ENCODE measurements at places on chromosomes 6 and 20.
A peak's percentile ranks its signal among the peaks of the same experiment; 100 is the strongest.

DNA sequence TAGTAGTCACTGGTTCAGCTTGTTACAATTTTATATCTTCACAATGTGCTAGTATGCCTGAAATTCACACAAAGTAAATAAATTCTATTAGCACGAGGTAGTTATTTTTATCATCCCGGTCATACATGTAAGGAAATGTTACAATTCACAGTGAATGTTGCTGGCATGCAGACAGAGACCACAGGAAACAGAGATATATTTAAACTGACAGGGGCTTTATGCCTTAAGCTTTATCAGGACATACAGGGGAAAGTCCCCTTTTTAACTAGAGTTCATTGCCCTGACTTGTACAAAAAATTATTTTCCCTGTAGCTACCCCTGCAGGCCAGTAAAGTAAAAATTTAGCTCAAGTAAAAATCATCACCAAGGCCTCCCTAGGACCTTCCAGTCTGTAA is 712.0 kb upstream of the NRSN1 start:
- DNase-seq, result peak; percentile 17

DNA sequence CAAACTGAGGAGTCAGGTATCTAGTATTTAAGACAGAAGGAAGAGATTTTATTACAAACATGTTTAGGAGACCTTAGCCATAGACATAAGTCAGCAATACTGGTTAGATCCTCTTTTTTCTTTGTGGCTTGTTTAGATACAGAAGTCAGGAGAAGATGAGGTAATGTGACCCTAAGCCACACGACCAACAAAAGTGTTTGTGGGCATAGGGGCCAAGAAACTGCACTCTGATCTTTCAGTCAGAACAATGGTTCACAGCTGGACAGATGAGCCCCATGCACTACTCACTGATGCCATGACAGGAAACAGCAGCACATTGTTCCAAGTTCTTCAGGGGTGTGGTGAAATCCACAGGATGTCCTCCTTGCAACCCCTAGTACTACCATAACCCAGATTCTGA is 238.5 kb upstream of the RAB32 start:
- DNase-seq, result no peak

GRCh38 chr20:45911486-45912343 is at the start of gene PLTP:
PLTP (minus strand) TSS chr20:45912155; CDS start chr20:45911452, 703 bp downstream.
- DNase-seq, result no peak

DNA sequence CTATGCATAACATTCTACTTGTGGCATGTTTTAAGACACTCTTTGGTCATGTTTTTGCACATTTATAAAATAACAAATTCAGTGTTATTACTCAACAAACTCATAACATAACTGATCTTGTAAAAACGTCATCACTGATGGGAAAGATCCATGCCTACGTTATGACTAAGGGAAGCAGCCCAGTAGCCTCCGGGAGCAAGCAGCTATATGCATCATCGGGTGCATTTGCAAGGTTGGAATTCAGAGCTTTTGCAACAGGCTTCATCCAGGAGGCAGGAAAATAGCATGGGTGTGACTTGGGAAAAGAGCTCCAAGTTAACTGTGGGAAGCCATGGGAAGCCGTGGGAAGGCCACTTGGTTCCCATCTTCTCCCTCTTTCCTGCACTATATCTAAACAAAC is 271.6 kb upstream of the SGK1 start:
- no peak for DNase-seq

DNA sequence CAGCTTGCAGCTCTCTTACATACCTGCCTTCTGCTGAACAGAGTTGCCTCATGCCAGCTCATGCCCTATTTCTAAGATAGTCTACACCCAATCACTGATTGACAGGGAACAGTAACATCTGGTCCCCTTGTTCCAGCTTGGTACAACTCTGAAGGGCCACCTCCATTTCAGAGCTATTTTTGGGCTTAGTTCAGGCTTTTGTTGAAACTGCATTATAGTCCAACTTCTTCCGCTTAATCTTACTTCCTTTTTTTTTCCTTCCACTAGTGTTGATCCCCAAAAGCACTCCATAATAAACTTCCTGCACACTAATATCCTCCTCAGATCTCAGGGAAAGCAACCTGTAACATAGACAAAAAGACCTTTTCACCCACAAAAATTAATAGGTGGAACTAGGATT is 65.7 kb upstream of the TNFRSF21 start:
- DNase-seq, result no peak

GRCh38 chr6:48087448-48087847 is 23.5 kb downstream of the PTCHD4 start:
- no peak for DNase-seq

- no peak for DNase-seq
Observed at GRCh38 chr6:116714761-116715160, 33.8 kb downstream of the KPNA5 start.

DNA sequence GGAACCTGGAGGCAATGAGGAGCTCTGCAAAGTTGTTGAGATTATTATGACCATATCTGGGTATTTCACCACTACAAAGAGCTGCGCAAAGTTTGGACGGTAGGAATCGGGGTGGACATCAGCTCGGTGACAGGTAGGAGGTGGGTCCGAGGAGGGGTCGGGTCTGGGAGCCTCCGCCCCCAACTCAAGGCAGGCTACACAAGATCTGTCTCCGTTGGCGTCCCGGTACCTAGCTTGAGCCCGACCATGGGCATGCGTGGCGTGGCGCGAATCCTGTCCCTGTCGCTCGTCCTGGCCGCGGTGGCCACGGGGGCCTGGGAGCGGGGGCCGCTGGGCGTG is 40.2 kb upstream of the ZNFX1 start:
- no peak for DNase-seq

DNA sequence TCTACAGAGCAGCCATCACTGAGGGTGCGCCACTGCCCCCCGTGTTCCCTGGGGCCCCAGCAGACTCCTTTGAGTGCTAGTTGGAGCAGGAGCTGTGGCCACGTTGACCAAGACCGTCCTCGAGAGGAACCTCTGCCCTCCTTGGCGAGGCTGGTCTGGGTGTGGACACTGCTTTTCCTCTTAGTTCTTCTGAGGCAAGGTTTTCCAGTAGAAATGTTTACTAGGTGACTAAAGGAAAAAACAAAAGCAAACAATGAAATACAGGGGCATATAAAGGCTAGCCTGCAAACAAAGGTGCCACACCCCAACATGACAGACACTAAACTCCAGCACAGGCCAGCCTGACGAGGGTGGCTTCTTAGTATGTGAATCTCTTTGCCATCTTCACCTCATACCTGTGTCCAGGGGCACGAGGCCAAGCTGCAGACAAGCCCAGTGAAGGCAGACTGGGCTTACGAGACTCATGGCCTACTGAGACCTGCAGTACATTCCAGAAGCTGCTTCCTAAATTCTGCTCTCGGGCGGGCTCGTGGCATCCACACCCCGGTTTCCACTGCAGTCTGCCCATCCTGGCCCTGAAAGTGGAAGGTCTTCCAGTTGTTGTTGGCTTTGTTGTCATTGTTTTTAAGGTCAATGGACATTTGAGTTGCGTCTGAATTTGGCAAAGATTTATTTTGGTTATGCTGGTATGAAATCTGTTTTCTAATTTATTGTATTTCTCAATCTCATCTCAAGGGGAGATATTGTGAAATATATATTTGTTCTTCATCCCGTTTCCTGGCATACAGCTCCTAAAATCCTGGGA is 39.2 kb downstream of the FAM50B start:
- no peak for DNase-seq

GRCh38 chr6:99471638-99472037 is 43.6 kb downstream of the USP45 start:
- peak; percentile 37 for DNase-seq

DNA sequence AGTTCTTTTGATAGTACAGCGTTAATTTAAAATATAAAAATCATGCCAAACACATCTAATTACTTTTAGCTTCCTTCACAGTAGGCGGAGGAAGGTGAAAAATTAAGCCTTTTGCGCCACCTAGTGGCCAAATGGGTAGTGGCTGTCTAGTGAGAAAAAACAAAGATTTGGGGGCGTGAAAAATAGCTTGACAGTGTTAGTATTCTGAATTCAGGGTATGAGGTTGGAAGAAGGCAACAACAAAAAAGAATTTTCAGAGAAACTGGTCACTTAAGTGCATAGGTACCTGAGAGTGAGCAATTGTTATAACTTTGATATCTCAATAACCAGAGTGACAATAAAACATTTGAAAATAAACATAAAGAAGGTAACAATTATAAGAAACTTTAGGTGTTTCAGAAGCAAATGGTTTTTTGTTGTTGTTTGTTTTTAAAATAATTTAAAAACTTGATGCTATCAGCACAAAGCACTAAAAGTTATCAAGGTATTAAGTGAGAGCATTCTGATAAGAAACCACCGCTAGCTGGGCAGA is 14.3 kb downstream of the PSMB9 start:
- DNase-seq, result peak; percentile 67
